ENCODE measurements at places on chromosomes 5 and 9. TPM values are rescaled to one million over a fixed set of nuclear protein-coding genes. Genes with fewer than 3 reads are reported as not detected.

Gene SEMA6A
- total RNA-seq, result 0.28 TPM

Gene DHFR
- 39.7 TPM for total RNA-seq

Gene CCL27
- not detected for total RNA-seq

Gene SLCO4C1
- under 0.01 TPM for total RNA-seq

Gene WDR38
- not detected for total RNA-seq

Gene ALDOB
- not detected for total RNA-seq

Gene OSTF1
- 49.6 TPM for total RNA-seq

Gene FIBCD1
- 3.3 TPM for total RNA-seq

Gene FOXD4L6
- total RNA-seq, result not detected

Gene KIF24
- 2.7 TPM for total RNA-seq

Data from regular cardiac myocyte (primary cell).